ENCODE measurements at places on chromosomes 11 and 22.

GRCh38 chr11:125128450-125128849 lies 17.0 kb upstream of the TMEM218 start:
- DNase-seq = no peak

- DNase-seq = no peak
Measured at GRCh38 chr11:29210426-29210825, 806.4 kb downstream of the KCNA4 start.

- no peak for DNase-seq
Measured at GRCh38 chr11:116504541-116505297, 268.1 kb downstream of the BUD13 start.

- DNase-seq = no peak
Measured at GRCh38 chr11:131491503-131491902, 121.1 kb downstream of the NTM start.

- DNase-seq = no peak
Measured at GRCh38 chr11:125082611-125083311, 19.7 kb downstream of the SLC37A2 start.

DNA sequence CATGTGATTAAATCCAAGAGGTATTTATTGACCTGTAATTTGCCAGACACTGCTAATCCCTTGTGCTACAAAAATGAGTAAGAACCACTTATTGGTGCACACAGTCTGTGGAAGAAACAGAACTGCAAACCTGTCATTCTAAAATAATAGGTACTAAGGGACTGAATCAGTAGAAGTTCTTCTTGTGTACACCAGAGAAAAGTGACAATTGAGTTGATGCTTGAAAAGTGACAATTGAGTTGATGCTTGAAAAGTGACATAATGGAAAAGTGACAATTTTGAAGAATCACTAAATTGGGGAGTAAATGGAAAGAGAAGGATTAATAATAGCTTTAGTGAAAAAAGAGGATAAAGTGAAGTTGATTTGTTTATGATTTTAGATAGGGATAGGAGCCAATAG lies 56.4 kb downstream of the DKK3 start:
- DNase-seq = no peak

- no peak for DNase-seq
Measured at GRCh38 chr11:47995360-47995769, 15.0 kb downstream of the PTPRJ start.

- DNase-seq = no peak
Measured at GRCh38 chr11:99918761-99919160, 768.3 kb upstream of the ARHGAP42 start.

DNA sequence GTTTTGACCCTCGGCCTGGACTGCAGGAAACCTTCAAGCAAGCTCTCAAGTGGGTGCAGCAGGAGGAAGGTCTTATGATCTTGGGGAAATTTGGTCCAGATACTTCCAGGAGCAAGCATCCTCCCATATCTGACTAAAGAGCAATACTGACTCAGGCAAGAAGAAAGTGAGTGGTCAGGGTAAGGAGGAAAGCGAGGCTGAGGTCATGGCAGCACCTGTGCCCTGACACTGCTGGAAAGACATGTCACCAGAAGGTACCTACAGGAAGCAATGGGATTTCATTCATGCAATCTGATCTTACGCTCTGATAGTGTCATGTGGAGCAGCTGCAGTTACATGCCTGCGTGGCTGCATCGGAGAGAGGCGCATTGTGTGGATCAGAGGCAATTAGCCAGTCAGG lies 6.5 kb upstream of the TOP3B start:
- no peak for DNase-seq

DNA sequence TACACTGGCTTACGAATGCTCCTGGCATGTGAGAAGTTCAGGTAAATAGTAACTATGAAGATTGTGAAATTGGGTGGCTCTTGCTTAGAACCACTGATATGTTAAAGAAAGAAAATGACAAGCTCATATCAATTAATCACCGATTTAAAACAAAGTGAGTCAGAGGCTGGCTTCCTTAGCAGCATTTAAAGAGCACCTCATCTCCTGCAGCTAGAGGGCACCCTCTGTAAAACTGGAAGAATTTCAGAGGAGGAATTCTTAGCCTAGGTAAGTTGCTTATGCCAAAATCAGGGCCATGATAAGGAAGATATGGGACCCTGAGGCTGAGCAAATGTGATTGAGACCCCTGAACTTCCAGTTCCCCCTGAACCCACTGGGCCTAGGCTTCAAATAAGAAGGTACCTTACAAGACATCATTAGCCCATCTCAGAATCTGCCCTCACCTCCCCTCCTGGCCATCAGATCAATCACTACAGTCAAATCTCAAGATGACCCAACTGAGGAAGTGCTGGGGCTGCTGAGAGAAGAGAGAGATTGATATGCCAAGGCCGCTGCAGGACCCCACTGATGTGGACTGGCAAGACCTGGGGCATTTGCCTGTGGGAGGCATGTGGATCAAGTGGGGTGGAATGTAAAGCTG lies 8.6 kb upstream of the CD3E start:
- DNase-seq = no peak

- DNase-seq = no peak
Measured at GRCh38 chr22:41768430-41768829, 32.0 kb upstream of the CCDC134 start.

DNA sequence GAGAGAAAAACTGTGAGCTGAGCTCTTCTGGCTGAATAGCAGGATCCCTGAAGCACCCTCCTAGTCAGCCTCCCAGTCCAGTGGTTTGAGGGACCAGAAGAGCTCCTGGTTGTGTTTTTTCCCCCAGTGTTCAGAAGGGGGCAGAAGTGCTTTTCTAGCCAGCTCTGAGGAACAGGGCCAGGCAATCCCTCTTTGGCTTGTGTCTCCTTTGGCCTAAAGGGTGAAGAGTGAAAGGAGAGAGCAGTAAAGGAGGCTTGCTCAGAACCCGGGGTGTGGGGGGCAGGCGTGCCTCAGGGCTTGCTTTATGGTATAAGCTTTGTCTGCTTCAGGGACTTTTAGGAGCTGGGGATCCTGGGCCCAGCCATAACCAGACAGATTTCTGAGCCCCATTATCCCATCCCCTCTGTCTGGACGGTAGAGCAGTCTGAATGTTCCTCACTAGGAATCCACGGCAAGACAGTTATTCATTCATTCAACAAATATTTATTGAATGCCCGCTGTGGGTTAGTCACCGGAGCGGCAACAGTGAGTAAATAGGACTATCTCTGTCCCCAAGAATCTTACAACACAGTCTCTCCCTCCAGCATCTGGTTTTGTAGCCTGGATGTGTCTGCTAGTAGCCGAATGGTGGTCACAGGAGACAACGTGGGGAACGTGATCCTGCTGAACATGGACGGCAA lies 14.5 kb downstream of the ACP2 start:
- no peak for DNase-seq

GRCh38 chr22:31556627-31557203 lies 60.4 kb downstream of the SFI1 start:
- peak; percentile 11 for DNase-seq

DNA sequence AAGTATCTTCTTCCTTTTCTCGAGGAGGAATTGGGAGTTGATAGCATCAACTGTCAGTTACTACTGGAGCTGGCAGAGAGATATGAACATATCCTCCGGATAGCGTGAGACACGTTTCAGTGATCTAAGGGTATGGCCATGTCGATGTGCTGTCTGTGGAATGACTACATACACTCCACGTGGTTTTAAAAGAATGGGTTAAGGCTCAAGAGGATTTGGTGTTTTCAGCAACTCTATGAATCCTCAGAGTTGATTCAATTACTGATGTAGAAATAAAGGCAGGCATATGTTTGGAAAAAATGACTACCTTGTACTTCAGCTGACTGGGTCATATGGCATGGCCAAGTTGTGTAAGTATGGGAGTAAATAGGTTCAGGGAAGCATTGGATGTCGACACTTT lies 22.9 kb downstream of the MMP13 start:
- DNase-seq = no peak

DNA sequence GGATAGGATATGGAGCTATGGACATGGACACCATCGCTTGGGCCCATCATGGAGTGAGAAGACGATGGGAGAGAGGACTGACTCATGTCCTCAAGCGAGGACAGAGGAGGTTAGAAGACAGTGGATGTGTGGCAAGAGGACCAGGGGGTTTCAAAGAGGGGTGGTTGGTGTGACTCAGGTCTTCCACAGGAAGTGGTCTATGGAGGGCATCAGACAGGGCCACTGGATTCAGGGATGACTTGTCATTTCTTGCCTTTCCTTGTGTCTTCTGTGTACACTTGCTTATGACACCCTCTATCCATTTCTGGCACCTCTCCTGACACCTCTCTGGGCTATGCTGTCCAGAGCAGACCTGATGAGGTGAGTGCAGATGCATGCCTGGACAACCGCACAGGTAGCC lies 115.4 kb downstream of the OSBP2 start:
- no peak for DNase-seq

DNA sequence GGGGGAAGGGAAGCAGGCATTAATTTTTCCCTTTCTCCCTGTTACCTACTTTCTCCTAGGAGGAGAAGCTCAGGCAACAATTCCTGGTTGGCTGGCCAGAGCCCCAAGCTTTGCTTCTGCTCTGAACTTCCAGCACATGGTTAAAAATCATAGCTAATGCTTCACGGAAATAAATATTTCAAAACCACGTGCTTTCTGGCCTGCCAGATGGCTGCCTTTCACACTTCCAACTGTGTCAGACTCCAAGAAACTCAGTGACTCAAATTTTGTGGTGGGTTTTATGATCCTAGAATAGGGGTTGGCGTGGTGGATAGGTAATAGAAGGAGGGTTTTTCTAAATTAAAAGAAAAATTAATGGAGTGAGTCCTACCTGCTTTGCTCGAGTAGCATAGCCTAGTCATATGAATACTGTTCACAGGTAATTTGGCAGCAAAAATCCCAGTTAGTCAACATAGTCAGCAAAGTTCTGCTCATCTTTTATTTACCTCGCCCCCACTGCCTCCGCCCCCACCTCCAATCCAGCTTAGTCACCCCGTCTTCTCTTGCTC lies 58.6 kb downstream of the SC5D start:
- no peak for DNase-seq

GRCh38 chr11:57394203-57394965 lies 3.9 kb upstream of the PRG2 start:
- no peak for DNase-seq

- no peak for DNase-seq
Measured at GRCh38 chr22:21025266-21025665, 7.1 kb downstream of the SLC7A4 start.

GRCh38 chr11:119344291-119345010 lies 2.1 kb downstream of the MFRP start:
- DNase-seq = no peak

DNA sequence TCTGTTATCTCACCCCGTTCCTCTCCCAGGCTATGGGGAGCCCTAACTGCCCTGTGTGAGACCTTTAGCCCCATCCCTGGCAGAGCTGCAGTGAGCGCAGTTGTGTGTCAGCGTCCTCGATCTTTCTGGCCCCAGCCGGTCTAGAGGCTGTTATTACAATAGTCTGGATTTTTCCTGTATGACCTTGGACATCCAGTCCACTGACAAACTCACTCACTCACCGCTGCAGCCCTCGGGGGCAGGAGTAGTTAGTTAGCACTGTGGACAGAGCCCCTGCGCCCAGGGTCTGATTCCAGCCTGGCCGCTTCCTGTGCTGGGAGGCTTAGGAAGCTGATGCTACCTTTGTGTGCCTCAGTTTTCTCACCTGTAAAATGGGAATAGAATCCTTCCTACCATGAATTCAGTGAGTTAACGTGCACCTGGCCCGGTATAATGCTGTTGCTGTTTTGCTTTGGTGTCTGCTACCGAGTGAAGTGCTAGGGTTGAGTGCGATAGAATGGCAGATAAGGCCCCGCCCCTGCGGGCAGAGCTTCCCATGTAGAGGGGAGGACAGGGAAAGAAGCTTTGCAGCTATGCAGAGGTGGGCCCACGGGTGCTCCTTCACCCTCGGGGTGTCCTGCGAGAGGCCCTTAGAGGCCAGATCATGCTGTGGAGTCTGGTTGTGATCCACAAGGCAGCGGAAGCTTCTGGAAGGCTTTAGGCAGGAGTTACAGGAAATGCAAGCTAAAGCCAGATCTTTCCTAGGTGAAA lies 3.0 kb downstream of the LRP5 start:
- no peak for DNase-seq

- no peak for DNase-seq
Measured at GRCh38 chr11:107898270-107898669, 30.0 kb upstream of the RAB39A start.

GRCh38 chr11:106958517-106959248 lies 59.6 kb downstream of the GUCY1A2 start:
- DNase-seq = no peak

GRCh38 chr11:111922803-111923202 lies 4.1 kb downstream of the C11orf52 start:
- no peak for DNase-seq

DNA sequence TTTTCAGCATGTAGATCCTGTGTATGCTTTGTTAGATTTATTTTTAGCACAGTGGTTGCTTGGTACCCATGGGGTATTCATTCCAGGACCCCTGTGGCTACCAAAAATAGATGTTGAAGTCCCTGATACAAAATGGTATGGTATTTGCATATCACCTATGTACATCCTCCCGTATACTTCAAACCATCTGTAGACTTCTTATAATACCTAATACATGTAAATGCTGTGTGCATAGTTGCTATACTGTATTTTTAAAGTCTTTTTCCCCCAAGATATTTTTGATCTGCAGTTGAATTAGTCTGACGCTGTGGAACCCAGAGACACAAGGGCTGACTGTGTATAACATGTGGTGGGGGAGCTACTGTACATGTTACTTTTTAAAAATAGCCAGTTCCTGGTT lies 101.1 kb downstream of the ATXN10 start:
- no peak for DNase-seq

GRCh38 chr11:6245536-6245935 lies 6.6 kb downstream of the CNGA4 start:
- no peak for DNase-seq

- DNase-seq = no peak
Measured at GRCh38 chr22:45291061-45291930, 6.5 kb downstream of the UPK3A start.

DNA sequence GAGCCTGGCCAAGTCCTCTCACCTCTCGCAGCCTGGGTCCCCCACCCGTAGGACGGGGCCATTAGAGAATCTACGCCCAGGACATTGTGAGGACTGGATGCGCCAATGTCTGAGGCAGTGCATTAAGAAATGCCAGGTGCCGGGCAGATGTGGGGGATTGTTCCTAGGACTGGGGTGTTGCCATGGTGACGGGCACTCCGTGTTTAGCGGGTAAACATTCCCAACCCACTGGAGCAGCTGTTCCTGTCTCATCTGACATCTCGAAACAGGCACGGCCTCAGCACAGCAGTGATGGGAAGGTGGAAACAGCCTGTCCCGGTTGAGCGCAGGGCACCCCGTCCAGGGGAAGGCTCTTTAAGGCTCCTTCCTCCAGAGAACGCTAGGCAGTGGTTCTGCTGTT lies 99.6 kb upstream of the RTL6 start:
- no peak for DNase-seq

GRCh38 chr22:28074526-28074925 lies 155.5 kb upstream of the PITPNB start:
- no peak for DNase-seq

GRCh38 chr11:7186190-7186589 lies 65.5 kb upstream of the SYT9 start:
- DNase-seq = no peak

GRCh38 chr11:117361432-117361831 lies 33.8 kb downstream of the CEP164 start:
- DNase-seq = no peak

- DNase-seq = no peak
Measured at GRCh38 chr11:117913736-117914397, 15.3 kb downstream of the TMPRSS13 start.
